ENCODE measurements at places on chromosomes 3 and 15.

DNA sequence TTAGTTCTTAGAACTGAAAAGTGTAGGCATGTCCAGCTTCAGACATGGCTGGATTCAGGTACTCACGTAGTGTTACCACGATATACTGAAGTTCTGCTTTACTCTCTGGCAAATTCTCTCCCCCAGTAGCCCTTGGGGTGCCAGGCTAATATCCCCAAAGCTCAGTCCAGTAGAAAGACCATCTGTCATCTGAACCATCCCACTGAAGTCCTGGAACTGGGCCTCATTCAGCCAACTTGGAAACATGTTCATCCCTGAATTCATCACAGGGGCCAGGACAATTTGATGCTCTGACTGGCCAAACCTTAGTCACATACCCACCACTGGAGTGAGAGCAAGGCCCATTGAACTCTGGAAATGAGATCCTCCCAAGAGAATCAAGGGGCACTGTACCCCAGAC is 8.2 kb downstream of the EFCC1 start:
- no peak for DNase-seq

DNA sequence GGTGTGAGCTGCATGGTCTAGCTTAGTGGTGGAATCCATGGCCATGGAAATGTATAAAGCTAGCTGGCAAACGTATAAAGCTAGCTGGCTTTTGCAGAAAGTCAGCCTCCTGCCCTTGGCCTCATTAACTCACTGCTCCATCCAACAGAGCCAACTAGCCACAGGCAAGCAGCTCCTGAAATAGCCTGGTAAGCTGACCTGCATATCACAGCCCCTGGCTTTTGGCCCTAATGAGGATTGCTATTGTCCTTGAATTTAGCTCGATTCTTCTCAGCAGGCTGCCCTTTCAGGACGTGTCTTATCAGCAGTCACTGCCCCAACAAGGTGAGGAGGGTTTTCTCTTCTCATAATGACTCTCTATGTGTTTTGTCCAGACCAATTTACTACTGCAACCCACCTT is 446.8 kb downstream of the WDR72 start:
- no peak for DNase-seq

GRCh38 chr3:126541628-126542339 is 16.9 kb downstream of the C3orf22 start:
- no peak for DNase-seq

- DNase-seq = no peak
These were observed 52.9 kb downstream of the HERC2 start for GRCh38 chr15:28269097-28269496.

DNA sequence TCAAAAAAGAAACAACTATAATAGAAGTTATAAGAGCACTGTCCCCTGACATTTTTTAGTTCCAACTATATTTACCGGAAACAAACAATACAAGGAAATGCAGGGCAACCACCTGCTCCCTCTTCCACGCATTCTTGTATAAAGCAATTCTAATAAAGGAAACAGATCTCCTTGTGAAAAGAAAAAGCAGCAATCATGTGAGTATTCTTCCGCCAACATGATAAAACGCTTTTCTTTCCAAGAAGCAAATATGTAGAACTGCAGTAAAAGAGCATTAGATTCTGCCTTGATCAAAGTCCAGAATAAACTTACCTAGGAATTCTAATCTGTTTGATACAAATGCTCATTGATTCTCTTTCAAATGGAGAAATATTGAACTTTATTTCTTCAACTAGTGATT is 230.3 kb downstream of the CNTN3 start:
- no peak for DNase-seq
